ENCODE measurements at places on chromosomes 3 and 15.

DNA sequence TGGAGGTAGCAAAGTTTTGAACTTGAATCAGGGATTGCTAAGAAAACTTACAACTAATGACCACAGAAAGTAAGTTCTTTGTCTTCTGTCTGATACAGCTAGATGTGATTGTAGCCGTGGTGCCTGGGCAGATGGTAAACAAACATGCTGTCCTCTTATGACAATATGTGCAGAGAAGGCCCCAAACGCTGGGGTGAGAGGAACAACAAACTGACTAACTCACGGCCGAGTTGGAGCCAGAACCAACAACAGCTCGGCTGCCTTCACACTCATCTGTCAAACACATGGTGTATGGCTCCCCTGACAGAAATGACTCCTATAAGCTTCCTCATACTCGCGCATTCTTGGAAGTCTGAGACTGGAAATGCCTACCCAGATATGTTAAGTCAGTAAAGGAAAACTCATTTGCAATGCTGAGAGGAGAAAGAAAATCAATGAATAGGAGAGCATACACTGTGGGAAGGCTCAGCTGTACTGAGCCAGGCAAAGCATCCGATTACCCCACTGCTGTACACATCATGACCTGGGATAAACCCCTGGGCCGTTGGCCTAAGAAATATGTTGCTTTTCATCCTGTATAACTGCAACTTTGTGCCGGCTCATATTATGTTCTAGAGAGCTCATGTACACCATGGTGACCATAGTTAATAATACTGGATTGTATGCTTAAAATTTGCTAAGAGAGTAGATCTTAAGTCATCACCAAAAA, 5.7 kb downstream of the THBS1 start:
- DNase-seq, result no peak

DNA sequence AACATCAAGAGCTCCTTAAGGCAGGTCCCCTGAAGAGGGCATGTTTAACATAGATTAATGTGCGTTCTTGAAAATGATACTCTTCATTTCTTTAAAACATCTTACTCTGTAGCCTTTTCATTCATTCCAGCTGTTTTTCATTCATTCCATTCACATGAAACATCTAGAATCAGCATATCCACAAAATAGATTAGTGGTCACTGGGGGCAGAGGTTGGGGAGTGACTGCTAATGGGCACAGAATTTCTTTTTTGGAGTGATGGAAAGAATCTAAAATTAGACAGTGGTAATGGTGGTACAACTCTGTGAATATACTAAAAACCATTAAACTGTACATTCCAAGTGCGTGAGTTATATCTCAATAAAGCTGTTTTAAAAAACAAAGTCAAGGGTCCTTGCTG, 15.4 kb upstream of the CXCR6 start:
- DNase-seq, result no peak

- no peak for DNase-seq
Observed at GRCh38 chr15:33078607-33079006, 115.9 kb downstream of the FMN1 start.

DNA sequence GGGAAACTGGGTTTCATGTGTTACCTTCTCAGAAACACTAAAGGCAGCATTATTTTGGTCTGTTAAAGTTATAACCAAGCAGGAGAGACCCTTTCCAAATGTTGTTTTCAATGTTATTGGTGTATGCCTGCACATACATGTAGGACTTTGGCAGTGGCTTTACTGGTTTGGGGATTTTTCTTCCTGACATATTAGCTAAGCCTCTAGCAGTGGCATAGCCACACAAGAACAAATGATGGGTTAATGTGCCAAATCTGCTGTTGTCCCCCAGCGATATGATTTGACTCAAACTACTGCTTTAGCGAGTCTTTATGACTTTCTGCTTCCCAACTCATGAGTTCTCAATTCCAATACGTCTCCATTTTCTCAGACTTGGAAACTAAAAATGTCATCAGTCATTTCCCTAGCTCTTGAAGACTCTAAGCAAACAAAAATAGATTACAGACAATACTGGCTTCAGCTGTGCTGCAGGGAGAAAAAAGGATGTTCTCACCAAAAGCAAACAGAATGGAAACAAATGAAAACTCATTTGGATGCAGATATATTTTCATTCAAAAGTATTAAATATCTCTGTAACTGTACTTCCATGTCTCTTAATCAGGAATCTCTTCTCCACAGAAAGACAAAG, 29.6 kb downstream of the TPM1 start:
- no peak for DNase-seq

- DNase-seq, result no peak
Observed at GRCh38 chr3:66302288-66302687, 81.5 kb downstream of the SLC25A26 start.

GRCh38 chr3:28745436-28745835, 396.8 kb upstream of the AZI2 start:
- DNase-seq, result no peak

- no peak for DNase-seq
Observed at GRCh38 chr3:96416549-96417255, 397.7 kb upstream of the EPHA6 start.

DNA sequence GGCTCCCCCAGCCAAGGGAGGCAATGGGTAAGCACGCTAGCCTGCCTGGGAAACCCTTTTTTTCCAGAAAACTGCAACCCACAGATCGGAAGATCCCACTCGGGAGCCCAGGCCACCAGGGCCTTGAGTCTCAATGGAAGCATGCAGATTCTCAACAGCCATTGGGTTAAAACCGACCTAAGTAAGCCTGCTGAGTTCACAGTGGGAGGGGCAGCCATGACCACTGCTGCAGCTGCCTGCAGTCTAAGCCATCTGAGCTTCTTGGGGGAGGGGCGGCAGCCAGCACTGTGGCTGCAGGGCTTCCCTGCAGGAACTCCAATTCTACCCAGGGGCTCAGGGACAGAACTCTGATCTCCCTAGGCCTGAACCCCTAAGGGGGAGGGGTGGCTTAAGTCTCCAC, 82.0 kb downstream of the DPPA2 start:
- DNase-seq, result no peak

DNA sequence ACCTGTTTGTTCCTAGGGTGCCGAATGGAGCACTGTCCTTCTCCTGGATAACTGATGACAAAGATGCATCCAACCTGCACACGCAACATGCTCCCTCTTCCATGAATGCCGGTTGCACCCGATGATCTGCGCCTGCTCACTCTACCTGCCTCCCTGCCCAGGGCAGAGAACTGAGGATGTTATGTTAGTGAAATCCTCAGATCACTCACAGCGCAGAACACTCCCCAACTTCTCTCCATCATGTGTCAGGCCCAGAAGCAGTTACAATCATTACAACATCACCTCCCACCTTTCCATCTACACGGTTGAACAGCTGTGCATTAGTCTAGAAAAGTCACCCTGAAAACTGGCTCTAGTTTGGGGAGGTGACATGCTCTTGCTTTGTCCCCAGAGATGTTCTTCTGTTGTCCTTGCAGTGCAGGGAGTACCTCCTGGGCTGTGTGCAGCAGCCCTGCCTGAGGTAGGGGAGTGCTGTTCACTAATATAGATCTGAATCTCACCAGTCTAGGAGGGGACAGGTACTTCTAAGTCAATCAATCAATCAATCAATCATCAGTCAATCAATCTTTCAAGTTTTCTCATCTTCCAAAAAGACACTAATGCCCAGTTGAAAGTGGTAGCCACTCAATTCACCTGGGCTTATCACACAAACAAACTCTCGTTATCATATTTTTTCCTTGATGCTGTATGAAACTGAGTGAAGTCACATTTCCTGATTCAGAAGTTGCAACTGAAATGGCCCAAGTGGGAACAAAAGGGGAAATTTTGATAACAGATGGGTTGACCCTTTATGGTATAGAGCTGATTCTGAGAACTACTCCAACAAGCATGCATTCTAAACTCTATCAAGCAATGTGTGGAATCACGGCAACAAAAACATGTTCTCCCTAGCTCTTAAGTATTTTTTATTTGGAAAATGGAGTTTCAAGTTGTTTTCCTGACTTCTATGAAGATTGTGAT, 15.4 kb upstream of the ISLR start:
- no peak for DNase-seq

GRCh38 chr15:60062826-60063225, 58.7 kb downstream of the FOXB1 start:
- DNase-seq, result no peak

GRCh38 chr3:168974617-168975403, 688.7 kb downstream of the MECOM start:
- no peak for DNase-seq

DNA sequence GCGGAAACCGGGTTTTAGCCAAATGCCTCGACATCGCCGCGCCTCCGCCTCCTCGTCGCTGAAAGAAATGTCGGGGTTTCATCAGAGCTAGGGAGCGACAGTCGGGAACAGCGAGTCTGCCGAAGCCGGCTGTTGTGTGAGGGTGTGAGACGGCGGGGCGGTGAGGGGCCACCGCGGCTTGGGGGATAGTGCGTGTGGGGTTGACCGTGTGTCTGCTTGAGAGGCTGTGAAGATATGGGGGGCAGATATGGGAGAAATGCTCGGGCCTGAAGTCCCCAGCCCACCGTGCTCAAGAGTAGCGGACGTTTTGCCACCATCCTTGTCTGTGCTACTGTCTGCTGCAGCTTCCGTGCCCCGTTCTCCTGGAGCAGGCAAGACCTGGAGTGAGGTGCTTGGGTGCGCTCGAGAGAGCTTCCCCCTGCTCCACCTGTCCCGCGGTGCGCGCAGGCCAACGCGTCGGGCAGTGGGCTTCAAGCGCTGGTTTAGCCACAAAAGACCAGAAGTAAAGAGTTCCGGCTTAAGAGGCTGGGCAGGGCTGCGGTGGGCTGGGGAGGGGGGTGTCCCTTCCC, 716 bp upstream of the ISLR2 start:
- DNase-seq, result no peak

- no peak for DNase-seq
Observed at GRCh38 chr3:87122766-87123165, 104.3 kb upstream of the CHMP2B start.

- DNase-seq, result no peak
Observed at GRCh38 chr15:71329041-71329440, 213.8 kb downstream of the THSD4 start.

- DNase-seq, result peak; percentile 91
Observed at GRCh38 chr3:32406486-32407408, 15.1 kb downstream of the CMTM7 start.

GRCh38 chr3:45772341-45773035, 23.8 kb downstream of the SLC6A20 start:
- no peak for DNase-seq

GRCh38 chr3:141227752-141228151, 3.9 kb upstream of the PXYLP1 start:
- DNase-seq, result no peak

DNA sequence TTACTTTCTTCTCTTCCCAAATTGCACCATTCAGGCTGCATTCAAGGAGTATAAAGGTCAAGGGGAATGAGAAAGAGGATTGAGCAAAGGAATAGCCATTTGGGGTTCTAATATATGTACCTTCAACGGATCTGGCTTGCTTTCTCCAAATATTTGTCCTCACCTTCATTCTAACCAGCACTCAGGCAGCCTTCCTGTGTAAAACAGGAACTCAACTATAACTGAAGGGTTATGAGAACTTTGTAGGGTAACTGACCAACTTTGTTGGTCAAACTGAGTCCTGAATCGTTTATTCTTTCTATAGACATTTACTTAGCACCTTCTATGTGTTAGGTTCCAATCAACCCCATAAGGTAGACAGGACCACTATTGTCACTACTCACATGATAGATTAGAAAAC, 5.1 kb upstream of the CPOX start:
- no peak for DNase-seq

GRCh38 chr3:54427501-54427900, 305.1 kb downstream of the CACNA2D3 start:
- no peak for DNase-seq

DNA sequence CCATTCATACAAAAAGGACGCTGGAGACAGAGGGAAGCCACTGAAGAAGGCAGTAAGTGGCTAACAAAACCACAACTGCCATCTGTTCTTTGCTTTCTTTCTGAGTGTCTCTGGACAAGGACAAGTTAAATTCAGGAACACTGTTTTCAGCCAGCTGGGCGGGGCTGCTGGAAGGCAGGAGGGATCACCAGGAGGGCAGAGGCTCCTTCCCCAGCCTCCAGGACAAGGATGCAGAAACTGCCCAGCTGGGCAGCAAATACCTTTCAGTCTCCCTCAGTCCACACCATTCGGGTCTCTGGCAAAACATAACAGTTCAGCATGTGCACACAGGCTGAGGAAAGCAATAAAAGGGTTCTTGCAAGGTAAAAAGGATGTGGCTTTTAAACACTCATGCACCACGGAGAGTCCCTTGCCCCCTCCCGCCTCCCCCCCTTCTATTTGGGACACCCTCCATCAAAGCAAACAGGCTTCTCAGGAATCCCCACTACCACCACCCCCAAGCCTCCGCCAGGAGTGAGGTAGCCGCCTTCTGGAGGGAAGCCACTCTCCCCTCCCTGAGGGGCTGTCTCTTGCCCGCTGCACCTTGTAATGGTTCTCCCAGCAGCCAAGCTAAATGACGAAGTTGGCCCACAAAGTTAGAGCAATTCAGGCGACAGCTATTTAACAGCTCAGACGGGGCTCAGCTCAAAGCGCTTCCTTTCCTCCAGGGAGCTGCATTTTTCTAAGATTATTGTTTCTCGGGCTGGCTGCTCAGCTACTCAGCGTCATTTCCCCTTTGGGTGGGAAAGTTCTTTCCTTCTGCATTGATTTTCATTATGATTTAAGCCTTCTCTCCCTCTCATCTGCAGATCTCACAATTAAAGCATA, 3.8 kb downstream of the HEG1 start:
- no peak for DNase-seq

DNA sequence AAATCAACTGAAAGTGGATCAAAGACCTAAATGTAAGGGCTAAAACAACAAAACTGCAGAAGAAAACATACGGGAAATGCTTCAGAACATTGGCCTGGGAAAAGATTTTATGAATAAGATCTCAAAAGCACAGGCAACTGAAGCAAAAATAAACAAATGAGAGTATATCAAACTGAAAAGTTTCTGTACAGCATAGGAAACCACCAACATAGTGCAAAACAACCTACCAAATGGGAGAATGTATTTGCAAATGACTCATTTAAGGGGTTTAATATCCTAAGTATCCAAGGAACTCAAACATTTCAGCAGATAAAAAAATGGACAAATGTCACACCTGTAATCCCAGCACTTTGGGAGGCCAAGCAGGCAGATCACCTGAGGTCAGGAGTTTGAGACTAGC, 489.1 kb downstream of the ROBO1 start:
- DNase-seq, result no peak

GRCh38 chr3:46359733-46360493, 6.0 kb downstream of the CCR2 start:
- peak; percentile 55 for DNase-seq

- peak; percentile 40 for DNase-seq
Observed at GRCh38 chr15:74390647-74391288, 23.3 kb upstream of the CYP11A1 start.

- no peak for DNase-seq
Observed at GRCh38 chr3:178058629-178059028, 477.6 kb upstream of the KCNMB2 start.

DNA sequence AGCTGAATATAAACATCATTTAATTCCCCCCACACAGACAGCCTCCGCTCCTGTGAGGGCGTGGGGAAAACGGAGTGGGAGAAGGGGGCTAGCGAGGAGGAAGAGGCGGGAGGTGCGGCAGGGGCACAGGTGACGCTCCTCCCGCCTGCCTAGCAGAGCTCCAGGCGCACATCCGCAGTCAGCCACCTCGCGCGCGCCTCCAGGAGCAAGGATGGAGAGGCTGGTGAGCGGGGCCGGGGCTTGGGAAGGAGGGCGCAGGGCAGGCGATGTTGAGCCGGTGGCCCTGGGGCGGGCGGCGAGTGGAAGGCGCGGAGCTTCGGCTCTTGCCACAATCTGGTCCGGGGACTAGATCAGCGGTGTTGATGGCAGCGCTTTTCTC, at the start of gene CD200:
CD200 (plus strand) TSS at position 155 of the 379 bp plus-strand sequence; CDS start at position 212, 57 bp downstream.
- DNase-seq, result no peak
